ENCODE measurements at places on chromosomes 7 and 10. TPM values are rescaled to one million over a fixed set of nuclear protein-coding genes. Genes with fewer than 3 reads are reported as not detected.

LBX1 gene
- polyA plus RNA-seq = not detected

ANKMY2 gene
- polyA plus RNA-seq = 19.8 TPM

SORBS1 gene
- 0.13 TPM for polyA plus RNA-seq

CHAT gene
- not detected for polyA plus RNA-seq

DNA sequence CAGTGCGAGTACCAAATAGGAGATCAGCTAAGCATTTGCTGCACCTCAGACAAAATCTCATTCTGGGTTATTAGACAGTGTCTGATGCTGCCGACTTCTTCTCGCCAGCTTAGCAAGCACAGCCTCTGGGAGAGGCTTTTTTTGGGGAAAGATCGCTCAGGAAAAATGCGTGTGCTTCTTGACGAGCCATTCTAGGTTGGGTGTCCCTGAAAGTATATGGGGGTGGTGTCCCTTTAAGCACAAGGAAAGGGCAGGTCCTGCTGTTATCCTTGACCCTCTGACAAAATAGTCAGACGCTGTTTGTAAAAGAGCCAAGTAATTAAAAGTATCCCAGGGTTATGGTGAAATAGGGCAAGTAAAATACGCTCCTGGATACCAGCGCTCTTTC is 540.1 kb upstream of the FZD8 start:
- H3K4me1 ChIP-seq = no peaks in the 10 kb centered on the region
- no peak for DNase-seq
- H3K4me3 ChIP-seq = no peak overlapping the region
- no peaks in the 10 kb centered on the region for H3K36me3 ChIP-seq

DNA sequence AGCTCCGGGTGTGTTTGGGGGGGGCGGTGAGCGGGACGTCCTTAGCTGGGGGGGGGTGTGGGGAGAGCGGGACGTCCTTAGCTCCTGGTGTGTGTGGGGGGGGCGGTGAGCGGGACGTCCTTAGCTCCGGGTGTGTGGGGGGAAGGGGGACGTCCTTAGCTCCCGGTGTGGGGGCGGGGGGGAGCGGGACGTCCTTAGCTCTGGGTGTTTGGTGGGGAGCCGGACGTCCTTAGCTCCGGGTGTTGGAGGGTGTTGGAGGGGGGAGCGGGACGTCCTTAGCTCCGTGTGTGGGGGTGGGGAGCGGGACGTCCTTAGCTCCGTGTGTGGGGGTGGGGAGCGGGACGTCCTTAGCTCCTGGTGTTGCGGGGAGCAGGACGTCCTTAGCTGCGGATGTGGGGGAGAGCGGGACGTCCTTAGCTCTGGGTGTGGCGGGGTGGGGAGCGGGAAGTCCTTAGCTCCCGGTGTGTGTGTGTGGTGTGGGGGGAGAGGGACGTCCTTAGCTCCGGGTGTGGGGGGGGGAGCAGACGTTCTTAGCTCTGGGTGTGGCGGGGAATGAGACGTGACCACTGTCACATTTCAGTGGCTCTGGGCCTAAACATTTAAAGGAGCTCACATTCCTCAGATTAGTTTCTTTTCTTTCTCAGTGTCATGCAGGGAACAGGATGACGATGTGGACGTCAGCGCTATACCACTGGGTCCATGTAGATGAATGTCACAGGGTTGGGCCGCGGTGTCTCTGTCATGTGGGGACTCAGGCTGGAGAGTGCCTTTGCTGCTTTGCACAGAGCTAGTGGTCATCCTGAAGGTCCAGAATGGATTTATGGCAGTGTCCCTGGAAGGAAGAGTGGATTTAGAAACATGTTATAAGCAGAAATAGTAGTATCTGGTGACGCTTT is 7.5 kb downstream of the DYNC2I1 start:
- H3K4me1 ChIP-seq = peaks cover 22% of the 10 kb centered on the region
- peak overlapping the region; percentile 96 for H3K4me3 ChIP-seq
- H3K36me3 ChIP-seq = no peaks in the 10 kb centered on the region
- H3K27me3 ChIP-seq = no peaks in the 10 kb centered on the region
- H3K27ac ChIP-seq = peak overlapping the region; percentile 95

DNA sequence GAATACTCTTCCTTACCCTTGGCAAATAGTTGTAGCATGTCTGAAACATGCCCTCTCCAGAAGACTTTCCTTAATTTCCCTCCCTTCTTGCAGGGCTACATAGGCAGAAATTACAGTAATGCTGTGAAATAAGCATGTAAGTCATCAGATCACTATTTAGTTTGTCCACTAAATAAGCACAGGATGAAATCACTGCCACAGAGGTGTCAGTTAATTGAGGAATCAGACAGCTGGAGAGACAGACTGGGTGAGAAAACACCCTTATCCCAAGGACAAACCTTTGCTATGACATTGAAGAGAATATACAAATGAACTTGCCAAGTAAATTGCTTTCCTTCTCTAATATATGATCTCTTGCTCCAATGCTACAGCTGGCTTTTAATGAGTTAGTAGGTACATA is 129.3 kb downstream of the CHRM2 start:
- H3K4me3 ChIP-seq = no peak overlapping the region
- no peaks in the 10 kb centered on the region for H3K27me3 ChIP-seq
- no peaks in the 10 kb centered on the region for H3K36me3 ChIP-seq
- no peaks in the 10 kb centered on the region for H3K4me1 ChIP-seq
- no peak overlapping the region for H3K27ac ChIP-seq
- no peak for DNase-seq

DNA sequence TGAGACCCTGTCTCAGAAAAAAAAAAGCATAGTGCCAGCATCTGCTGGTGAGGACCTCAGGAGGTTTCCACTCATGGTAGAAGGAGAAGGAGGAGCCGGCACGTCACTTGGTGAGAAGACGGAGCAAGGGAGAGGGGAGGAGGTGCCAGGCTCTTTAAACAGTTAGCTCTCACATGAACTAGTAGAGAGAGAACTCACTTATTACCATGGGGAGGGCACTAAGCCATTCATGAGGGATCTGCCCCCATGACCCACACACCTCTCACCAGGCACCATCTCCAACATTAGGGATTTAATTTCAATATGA is 62.9 kb upstream of the VKORC1L1 start:
- no peak overlapping the region for H3K4me3 ChIP-seq
- no peaks in the 10 kb centered on the region for H3K4me1 ChIP-seq
- H3K36me3 ChIP-seq = peaks cover 8% of the 10 kb centered on the region
- H3K27me3 ChIP-seq = no peaks in the 10 kb centered on the region
- DNase-seq = no peak

- no peak overlapping the region for H3K4me3 ChIP-seq
- H3K27ac ChIP-seq = peak overlapping the region; percentile 57
- no peaks in the 10 kb centered on the region for H3K27me3 ChIP-seq
- DNase-seq = no peak
- no peaks in the 10 kb centered on the region for H3K36me3 ChIP-seq
These were observed 116.9 kb upstream of the PPIF start for GRCh38 chr10:79230328-79230830.

GRCh38 chr10:17516376-17516775 is 62.0 kb upstream of the ST8SIA6 start:
- H3K36me3 ChIP-seq = peaks cover 6% of the 10 kb centered on the region
- H3K4me3 ChIP-seq = no peak overlapping the region
- no peak for DNase-seq
- H3K27ac ChIP-seq = no peak overlapping the region
- H3K4me1 ChIP-seq = no peaks in the 10 kb centered on the region

DNA sequence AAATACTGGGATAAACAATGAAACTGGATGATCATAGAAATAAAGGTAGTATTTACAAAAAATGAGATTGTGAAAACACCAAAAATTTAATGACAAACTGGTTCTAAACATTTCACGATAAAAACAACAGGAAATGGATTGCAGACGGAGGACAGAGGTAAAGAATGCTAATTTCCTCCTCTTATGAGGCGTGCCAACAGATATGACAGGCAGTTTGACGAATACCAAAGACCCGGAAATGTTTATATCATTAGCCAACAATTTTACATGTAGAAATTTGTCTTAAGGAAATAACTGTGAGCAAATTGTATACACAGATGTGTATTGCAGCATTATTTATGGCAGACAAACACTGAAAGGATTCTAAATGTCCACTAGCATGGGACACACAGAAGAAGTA is 162.0 kb upstream of the MGMT start:
- no peaks in the 10 kb centered on the region for H3K4me1 ChIP-seq
- H3K27me3 ChIP-seq = peaks cover 10% of the 10 kb centered on the region
- H3K4me3 ChIP-seq = no peak overlapping the region
- no peak overlapping the region for H3K27ac ChIP-seq
- H3K36me3 ChIP-seq = no peaks in the 10 kb centered on the region

GRCh38 chr7:139799586-139799985 is 21.8 kb upstream of the HIPK2 start:
- DNase-seq = no peak
- peaks cover 9% of the 10 kb centered on the region for H3K27me3 ChIP-seq
- H3K4me3 ChIP-seq = no peak overlapping the region
- H3K36me3 ChIP-seq = peaks cover 24% of the 10 kb centered on the region
- peaks cover 8% of the 10 kb centered on the region for H3K4me1 ChIP-seq

DNA sequence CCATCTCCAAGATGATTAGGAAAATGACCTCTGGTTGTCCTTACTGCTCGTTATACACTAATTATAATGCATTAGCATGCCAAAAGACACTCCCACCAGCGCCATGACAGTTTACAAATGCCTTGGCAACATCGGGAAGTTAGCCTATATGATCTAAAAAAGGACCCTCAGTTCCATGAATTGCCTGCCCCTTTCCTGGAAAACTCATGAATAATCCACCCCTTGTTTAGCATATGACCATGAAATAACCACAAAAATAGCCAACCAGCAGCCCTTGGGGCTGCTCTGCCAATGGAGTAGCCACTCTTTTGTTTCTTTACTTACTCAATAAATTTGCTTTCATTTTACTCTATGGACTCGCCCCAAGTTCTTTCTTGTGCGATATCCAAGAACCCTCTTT is 41.6 kb upstream of the KCNMA1 start:
- H3K27ac ChIP-seq = no peak overlapping the region
- no peaks in the 10 kb centered on the region for H3K36me3 ChIP-seq
- H3K4me3 ChIP-seq = no peak overlapping the region
- no peaks in the 10 kb centered on the region for H3K4me1 ChIP-seq

DNA sequence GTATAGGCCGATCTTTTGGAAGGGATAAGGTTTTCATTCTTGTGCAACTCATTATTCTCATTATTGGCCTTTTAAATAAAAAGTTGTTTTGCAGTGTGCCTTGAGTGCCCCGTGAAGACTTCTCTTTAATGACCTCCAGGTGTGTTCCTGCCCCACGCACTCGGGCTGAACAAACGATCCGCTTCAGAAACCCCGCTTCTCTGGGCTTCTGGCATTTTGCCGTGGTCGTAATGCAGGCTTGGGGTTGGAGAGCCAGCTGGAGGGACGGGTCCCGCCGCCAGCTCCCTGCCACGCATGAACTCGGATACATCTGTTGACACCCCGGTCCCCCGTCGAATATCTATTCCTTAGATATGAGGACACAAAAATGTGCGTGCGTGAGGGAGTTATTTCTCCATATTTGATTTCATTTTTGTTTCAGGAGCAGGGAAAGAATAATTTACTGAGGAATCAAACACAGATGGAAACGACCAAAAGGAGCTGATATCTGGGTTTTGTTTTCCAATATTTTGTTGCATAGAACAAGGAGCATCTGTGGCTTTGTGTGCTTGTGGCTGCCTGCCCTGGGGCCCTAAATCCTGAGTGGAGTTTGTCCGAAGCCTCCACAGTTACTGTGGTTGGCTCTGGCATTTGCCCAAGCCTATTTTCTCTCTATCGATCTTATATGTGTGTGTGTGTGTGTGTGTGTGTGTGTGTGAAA is 17.0 kb upstream of the TTYH3 start:
- H3K27me3 ChIP-seq = no peaks in the 10 kb centered on the region
- DNase-seq = no peak
- no peak overlapping the region for H3K4me3 ChIP-seq
- H3K4me1 ChIP-seq = peaks cover 30% of the 10 kb centered on the region

DNA sequence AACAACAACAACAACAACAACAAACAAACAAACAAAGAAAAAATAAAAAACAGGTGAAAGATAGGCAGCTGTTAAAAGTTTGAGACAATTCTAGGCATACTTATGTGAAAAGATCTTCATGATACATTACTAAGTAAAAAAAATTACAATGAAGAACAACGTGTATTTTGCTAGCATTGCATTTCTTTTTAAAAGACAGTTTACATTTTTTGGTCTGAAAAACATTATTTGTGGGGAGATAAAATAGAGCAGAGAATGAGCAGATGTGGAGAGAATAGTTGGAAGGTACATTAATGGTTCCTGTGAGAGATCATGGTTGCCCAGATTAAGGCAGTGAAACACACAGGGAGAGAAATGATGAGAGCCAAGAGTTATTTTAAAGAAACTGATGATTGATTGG is 210.2 kb upstream of the MKLN1 start:
- no peaks in the 10 kb centered on the region for H3K27me3 ChIP-seq
- no peak for DNase-seq
- peaks cover 22% of the 10 kb centered on the region for H3K4me1 ChIP-seq
- H3K27ac ChIP-seq = no peak overlapping the region

DNA sequence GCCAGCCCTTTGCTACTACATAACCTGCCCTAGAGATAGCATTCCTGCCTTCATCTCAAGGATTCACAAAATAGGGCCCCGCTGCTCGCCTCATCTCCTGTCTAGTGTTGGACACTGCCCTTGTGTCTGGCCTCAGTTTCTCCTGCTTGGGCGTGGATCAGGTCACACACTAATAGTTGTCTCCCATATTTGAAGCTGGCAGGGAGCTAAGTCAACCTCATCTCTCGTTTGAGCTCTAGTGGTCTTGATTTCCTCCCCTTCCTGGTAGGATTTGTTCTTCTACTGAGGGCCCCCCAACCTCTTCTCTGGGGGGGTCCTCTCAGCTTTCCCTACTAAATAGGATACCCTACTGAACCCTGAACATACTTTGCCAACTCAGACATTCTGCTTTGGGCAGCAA is 42.2 kb downstream of the ADCYAP1R1 start:
- no peak overlapping the region for H3K27ac ChIP-seq
- peaks cover 23% of the 10 kb centered on the region for H3K27me3 ChIP-seq
- H3K4me3 ChIP-seq = no peak overlapping the region
- H3K4me1 ChIP-seq = no peaks in the 10 kb centered on the region
- no peaks in the 10 kb centered on the region for H3K36me3 ChIP-seq

DNA sequence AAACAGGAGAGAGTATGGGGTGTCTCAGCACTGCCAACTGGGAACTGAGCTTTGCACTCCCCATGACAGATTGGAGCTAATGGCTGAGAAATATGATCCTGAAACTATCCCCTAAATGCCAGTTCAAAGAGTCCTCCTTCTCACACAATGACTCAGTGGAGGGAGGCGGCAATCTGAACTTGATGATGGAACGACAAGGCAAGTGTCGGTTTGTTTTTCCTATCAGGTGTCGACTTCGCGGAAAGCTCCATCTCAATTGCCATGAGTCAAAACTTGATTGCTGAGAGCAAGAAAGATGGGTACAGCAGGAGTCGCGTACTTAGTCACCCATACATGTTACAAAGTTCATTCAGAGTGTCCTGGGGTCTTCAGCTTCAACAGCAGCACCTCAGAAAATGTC is 52.5 kb downstream of the NPY start:
- peaks cover 42% of the 10 kb centered on the region for H3K27me3 ChIP-seq
- no peak overlapping the region for H3K27ac ChIP-seq
- no peaks in the 10 kb centered on the region for H3K4me1 ChIP-seq
- no peak for DNase-seq
